Sigmoid colon (tissue), 7 donors: ENCODE measurements at places on chromosomes 2 and 18. TPM values are rescaled to one million over a fixed set of nuclear protein-coding genes. Genes with fewer than 3 reads are reported as not detected.
A peak's percentile ranks its signal among the peaks of the same experiment; 100 is the strongest.

GRCh38 chr2:176516051-176516602, 246.9 kb downstream of the MTX2 start:
- no peak for DNase-seq
- H3K4me3 ChIP-seq: no peak overlapping the region
- no peak overlapping the region for H3K27ac ChIP-seq
- peaks cover 11% of the 10 kb centered on the region for H3K4me1 ChIP-seq
- H3K36me3 ChIP-seq: no peaks in the 10 kb centered on the region

- H3K4me1 ChIP-seq: peaks cover 13% of the 10 kb centered on the region
- H3K36me3 ChIP-seq: no peaks in the 10 kb centered on the region
- peak overlapping the region; percentile 69 for H3K27ac ChIP-seq
- DNase-seq: peak; percentile 89
- H3K4me3 ChIP-seq: no peak overlapping the region
Measured at GRCh38 chr2:12824778-12825379, 108.1 kb downstream of the TRIB2 start.

- peaks cover 2% of the 10 kb centered on the region for H3K27me3 ChIP-seq
- H3K4me3 ChIP-seq: no peak overlapping the region
- DNase-seq: no peak
- H3K27ac ChIP-seq: no peak overlapping the region
- H3K36me3 ChIP-seq: no peaks in the 10 kb centered on the region
Measured at GRCh38 chr2:224449212-224450147, 47.6 kb upstream of the FAM124B start.

DNA sequence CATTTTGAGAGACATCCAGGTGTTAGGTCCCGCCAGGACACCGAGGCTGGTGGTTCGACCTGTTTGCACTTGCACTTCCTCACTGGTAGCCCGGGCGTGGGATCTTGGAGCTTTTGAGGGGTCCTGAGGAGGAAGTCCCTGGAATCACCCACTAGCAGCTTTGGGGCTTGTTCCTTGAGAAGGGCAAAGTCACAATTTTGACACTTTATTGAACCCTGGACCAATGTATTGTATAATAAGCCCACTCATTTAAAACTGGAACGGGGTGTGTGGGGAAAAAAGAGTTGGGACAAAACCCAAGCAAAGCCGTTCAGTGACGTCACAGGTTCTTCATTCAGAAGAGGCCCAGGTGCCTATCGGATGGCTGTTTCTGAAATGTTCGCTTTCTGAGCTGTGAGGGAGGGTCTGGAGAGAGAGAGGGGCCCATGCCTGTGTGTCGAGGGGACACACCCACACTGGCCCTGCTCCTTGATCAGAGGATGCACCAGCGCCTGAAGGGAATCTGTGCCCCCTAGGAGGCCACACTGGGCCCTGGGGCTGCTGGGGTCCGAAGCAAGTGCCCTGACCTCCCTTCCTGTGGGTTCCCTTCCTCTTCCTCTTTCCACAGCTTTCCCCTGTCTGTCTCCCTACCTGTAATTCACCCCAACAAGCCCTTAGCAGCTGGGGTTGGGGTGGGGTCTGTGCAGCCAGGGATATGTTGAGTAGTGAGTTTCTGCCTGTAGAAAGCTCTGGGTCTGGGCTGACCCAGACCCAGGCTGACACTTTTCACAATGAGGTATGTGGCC, 2.6 kb downstream of the LPIN1 start:
- no peak overlapping the region for H3K4me3 ChIP-seq
- no peak overlapping the region for H3K27ac ChIP-seq

DNA sequence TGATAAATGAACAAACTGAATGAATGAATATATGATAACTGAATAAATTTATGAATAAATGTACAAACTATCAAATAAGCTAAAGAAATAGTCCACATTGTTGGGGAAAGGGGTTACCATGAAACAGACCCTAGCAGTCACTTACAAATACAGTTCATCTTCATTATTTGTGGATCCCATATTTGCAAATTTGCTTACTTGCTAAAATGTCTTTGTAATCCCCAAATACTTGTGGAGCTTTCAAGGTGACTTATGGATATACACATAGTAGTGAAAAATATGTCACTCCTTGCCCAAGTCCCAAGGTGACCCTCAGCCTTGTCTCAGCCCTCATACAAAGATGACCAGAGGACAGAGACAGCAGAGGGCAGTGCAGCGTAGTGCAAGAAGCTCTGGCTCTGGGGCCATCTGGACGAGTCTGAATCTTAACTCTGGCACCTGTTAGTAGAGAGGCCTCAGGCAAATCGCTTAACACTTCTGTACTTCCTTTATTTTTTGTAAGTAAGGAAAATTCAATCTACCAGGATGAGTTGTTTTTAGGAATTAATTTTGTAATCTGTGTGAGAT, 3.1 kb downstream of the PAIP2B start:
- no peak overlapping the region for H3K4me3 ChIP-seq
- no peaks in the 10 kb centered on the region for H3K27me3 ChIP-seq
- peaks cover 12% of the 10 kb centered on the region for H3K4me1 ChIP-seq

DNA sequence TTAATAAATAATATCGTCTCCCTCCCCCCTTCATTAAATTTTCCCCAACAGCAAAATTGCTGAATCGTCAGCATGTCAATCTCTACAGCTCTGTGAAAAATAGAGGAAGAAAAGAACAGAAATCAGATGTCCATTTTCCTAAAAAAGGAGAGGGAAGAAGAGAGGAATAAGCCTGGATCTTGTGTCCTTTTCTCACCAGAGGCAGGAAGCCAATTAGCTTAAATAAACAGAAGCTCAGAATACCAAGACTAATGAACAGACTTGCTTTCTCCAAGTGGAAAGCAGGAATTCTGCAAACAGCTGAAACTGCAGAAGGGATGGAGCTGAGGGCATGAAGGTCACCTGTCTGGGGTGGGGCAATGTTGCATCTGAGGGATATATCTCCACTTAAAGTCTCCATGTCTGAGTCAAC, 265.7 kb downstream of the CCDC85A start:
- no peaks in the 10 kb centered on the region for H3K36me3 ChIP-seq
- H3K27me3 ChIP-seq: no peaks in the 10 kb centered on the region
- H3K27ac ChIP-seq: no peak overlapping the region
- no peak overlapping the region for H3K4me3 ChIP-seq
- no peak for DNase-seq

DNA sequence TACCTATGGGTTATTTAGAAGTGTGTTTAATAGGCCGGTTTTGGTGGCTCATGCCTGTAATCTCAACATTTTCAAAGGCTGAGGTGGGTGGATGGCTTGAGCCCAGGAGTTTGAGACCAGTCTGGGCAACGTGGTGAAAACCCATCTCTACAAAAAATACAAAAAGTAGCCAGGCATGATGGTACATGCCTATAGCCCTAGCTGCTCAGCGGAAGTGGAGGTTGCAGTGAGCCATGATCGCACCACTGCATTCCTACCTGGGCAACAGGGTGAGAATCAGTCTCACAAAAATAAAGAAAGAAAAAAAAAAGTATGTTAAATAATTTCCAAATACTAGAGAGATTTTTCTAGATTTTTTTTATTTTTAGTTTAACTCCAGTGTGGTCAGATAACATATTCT, 316.0 kb downstream of the KIAA1328 start:
- no peaks in the 10 kb centered on the region for H3K4me1 ChIP-seq
- H3K36me3 ChIP-seq: no peaks in the 10 kb centered on the region
- DNase-seq: no peak

- no peak overlapping the region for H3K4me3 ChIP-seq
- no peak for DNase-seq
- H3K36me3 ChIP-seq: no peaks in the 10 kb centered on the region
- H3K4me1 ChIP-seq: no peaks in the 10 kb centered on the region
- H3K27ac ChIP-seq: no peak overlapping the region
Measured at GRCh38 chr2:144201126-144201525, 318.8 kb downstream of the ZEB2 start.

DNA sequence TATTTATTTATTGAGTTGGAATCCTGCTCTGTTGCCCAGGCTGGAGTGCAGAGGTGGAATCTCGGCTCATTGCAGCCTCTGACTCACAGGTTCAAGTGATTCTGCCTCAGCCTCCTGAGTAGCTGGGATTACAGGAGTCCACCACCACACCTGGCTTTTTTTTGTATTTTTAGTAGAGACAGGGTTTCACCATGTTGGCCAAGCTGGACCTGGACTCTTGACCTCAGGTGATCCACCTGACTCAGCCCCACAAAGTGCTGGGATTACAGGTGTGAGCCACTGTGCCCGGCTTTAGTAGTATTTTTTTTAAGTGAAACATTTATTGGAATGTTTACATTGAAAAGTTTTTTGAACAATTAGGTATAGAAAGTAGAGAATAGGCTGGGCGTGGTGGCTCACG, 23.9 kb downstream of the SLC20A1 start:
- H3K27ac ChIP-seq: no peak overlapping the region
- no peak overlapping the region for H3K4me3 ChIP-seq
- no peaks in the 10 kb centered on the region for H3K4me1 ChIP-seq
- no peaks in the 10 kb centered on the region for H3K36me3 ChIP-seq
- H3K27me3 ChIP-seq: no peaks in the 10 kb centered on the region

DNA sequence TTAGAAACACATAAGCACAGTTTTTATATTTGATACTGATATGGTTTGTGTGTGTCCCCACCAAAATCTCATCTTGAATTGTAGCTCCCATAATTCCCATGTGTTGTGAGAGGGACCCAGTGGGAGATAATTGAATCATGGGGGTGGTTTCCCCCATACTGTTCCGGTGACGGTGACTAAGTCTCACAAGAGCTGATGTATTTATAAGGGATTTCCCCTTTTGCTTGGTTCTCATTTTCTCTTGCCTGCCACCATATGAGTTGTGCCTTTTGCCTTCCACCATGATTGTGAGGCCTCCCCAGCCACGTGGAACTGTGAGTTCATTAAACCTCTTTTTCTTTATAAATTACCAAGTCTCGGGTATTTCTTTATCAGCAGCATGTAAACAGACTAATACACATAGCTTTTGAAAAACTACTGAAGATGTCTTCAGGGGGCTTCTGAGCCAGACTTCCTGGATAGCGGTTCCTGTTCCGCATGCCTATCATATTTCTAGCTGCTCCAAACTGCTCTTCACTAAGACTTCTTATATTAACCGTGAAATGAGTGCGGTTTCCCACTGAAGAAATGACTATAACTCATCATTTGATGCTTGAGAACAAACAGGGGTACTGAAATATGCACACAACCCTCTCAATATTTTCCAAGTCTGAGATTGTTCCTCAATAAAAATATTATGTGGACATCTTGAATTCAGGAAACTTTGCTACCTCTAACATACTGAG, 75.8 kb downstream of the SPHKAP start:
- H3K4me1 ChIP-seq: no peaks in the 10 kb centered on the region
- DNase-seq: no peak
- no peaks in the 10 kb centered on the region for H3K36me3 ChIP-seq

GRCh38 chr18:27685091-27685490, 491.8 kb downstream of the CDH2 start:
- no peak for DNase-seq
- no peak overlapping the region for H3K4me3 ChIP-seq
- H3K27ac ChIP-seq: no peak overlapping the region

DNA sequence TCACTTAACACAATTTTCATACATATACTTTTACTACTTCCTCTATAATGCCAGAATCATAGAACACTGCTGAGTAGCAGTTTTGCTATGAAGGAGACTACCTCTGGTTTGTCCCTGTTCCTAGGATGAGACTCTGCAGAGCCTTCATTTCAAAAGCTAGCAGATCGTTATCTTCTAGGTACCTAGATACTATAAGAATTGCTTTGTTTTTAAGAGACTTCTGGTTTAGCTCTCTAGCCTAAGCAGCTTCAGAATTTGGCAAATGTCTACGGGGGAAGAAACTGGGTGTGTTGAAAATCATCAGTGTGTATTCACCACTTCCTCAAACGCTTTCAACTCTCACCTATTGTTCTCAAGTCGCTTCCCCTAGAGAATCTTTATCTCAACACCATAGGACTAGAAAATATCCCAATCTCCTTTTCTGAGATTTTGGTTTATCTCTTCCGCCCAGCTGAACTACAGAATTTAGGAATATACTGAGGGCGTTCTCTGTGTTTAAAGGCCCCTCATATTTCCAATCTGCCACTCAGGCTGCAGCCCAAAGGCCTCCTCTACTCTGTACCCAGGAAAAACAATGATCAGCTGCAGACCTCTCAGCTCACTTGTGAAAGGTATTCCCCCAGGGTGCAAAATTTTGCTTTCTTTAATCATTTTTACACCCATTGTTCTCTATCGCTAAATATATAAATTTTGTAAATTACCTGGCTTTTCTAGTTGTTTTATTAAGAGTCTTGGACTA, 28.7 kb downstream of the SMAD2 start:
- H3K4me1 ChIP-seq: peaks cover 32% of the 10 kb centered on the region
- H3K36me3 ChIP-seq: no peaks in the 10 kb centered on the region
- DNase-seq: no peak
- no peak overlapping the region for H3K4me3 ChIP-seq
- no peak overlapping the region for H3K27ac ChIP-seq

- DNase-seq: no peak
- H3K36me3 ChIP-seq: no peaks in the 10 kb centered on the region
- no peak overlapping the region for H3K4me3 ChIP-seq
- H3K27me3 ChIP-seq: no peaks in the 10 kb centered on the region
- no peaks in the 10 kb centered on the region for H3K4me1 ChIP-seq
- no peak overlapping the region for H3K27ac ChIP-seq
Measured at GRCh38 chr2:54551123-54551756, 95.1 kb downstream of the SPTBN1 start.

DNA sequence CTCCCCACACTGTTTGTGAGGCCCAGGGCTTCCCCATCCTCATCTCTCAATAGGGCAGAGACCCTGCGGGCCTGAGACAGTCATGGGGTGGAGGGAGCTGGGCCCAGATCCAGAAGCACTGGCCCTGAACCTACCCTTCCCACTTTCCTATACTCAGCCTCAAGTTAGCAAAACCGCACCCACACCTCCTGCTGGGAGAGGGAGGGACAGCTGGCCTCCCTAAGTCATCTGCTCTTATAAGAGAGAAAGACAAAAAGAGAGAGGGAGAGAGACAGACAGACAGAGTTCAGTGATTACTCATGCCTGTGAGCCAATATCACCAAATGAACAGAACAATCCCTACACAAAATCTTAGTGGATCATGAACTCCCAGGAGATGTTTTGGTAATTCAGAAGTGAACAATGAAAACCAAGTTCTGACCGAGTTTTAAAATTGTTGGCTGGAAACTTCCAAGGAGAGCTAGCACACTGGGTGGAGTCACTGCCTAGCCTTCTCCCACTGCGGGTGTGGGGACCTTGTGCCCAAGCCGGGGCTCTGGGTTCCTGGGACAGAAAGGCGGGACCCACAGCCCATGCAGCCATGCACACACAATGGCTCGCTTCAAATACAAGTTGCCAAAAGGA, 130.5 kb downstream of the PXDN start:
- H3K27ac ChIP-seq: no peak overlapping the region
- DNase-seq: no peak
- H3K4me1 ChIP-seq: peaks cover 4% of the 10 kb centered on the region
- H3K27me3 ChIP-seq: no peaks in the 10 kb centered on the region
- no peaks in the 10 kb centered on the region for H3K36me3 ChIP-seq

- H3K27me3 ChIP-seq: no peaks in the 10 kb centered on the region
- no peak overlapping the region for H3K4me3 ChIP-seq
- no peaks in the 10 kb centered on the region for H3K4me1 ChIP-seq
- no peak for DNase-seq
- H3K36me3 ChIP-seq: peaks cover 96% of the 10 kb centered on the region
Measured at GRCh38 chr2:61229936-61230335, 67.9 kb downstream of the C2orf74 start.

GRCh38 chr2:66517772-66518171, 82.8 kb downstream of the MEIS1 start:
- no peaks in the 10 kb centered on the region for H3K27me3 ChIP-seq
- no peak for DNase-seq
- H3K4me3 ChIP-seq: no peak overlapping the region

Gene TBC1D8
- 24.1 TPM for total RNA-seq

Gene CHRNG
- total RNA-seq: not detected

Gene CFAP65
- total RNA-seq: not detected

Gene SCTR
- total RNA-seq: not detected

Gene QPCT
- total RNA-seq: 65.8 TPM

Gene SCG2
- total RNA-seq: 8.4 TPM

Gene RND3
- 29.8 TPM for total RNA-seq
